Activated CD8-positive, alpha-beta memory T cell treated with anti-CD3 and anti-CD28 coated beads for 1 hour (primary cell): ENCODE measurements at places on chromosomes 12 and 14.
A peak's percentile ranks its signal among the peaks of the same experiment; 100 is the strongest.

DNA sequence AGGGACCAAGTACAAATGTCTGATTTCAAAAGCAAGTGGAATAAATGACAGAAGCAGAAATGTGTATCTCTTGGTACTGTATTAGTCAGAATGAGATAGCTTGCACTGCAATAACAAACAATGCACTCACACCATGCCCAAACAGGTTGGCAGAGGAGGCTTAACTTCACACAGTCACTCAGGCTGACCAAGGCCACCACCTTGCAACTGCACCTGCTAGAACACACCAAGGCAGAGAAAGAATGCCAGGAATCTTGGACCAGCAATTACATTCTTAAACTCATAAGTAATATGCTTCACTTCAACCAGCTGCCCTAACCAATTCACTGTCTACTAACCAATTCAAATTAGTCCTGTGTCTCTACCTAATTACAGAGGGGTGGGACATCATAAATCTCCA lies 378.3 kb downstream of the BCL11B start:
- no peak for DNase-seq

DNA sequence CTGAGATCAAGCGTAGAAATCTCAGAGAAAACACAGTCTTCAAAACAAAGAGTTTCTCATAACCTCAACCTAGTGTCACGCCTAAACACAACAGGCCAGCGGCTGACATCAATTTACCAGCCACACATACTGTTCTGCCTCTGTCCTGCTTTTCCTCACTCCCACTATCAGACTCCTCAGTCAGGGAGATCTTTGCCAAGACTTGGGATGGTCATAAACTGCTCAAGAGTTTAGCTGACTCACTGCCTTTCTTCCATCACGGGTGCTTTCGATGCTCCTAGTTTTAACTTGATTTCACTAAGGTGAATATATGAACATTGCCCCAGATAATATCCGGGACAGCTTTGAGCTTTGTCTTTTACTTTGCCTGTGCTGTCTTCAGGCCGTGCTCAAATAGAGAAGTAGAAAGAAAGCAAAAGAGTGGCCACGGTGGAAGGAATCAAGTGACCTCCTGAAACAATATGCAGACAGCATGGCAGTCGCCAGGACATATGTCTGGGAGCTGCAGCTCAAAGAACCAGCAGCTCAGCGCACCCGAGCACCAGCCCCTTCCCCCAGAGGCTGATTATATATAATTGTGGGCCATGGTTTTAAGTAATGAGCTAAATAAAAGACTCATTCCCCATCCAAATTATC lies 12.1 kb downstream of the MDM1 start:
- DNase-seq = no peak

DNA sequence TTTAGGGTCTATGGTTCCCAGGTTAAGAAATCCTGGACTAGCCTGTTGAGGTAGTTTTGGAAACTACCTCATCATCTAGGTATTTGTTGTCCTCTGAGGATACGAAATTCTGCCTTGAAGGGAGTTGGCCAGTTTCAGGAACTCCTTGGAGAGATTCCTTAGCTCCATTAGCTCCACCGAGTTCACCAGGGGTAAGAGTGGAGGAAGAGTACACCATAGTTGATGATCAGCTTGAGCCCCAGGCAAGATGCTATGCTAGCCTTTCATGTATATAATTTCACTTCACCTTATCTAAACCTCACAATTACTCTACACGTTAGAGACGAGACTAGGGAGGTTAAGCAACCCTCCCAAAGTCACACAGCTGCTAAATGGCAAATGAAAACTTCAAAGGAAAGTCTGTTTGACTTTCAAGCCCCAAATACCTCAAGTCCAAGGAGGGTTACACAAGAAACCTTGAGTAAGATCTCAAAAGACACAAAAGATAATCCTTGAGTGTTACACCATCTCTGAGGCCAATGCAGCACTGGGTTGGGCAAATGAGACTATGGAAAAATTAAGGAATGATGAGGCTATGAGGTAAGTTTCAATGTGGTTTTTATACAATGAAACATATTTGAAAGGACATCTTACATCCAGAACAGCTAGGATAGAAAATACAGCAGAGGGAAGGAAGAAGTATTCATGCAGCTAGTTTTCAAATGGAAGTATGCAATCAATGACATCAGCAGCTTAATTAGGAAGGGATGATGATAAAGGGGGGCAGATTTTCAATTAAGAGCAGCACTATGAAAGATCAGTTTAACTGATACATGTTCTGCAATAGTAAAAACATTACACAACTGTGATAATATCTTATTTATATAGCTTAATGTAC lies 97.2 kb upstream of the KRAS start:
- no peak for DNase-seq

- no peak for DNase-seq
Measured at GRCh38 chr12:10584415-10584814, 29.0 kb downstream of the MAGOHB start.

GRCh38 chr14:68634874-68635595 lies 157.8 kb downstream of the ZFP36L1 start:
- DNase-seq = no peak

DNA sequence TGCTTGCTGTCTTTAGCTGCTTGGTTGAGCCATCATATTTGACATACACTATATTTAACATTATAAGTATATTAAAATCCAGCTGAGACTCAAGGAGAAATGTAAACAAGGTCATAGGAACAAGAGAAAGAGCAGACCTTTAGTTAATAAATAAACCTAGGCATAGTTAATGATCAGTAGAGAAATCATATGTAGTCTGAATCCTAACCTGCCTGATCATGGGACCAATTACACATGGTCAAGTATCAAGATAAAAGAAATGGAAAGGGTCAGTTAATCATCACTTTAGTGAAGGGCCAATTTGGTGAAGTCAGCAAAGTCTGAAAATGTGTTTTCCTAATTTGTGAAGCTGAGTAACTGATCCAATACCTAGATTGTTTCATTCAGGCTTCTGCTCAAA lies 7.5 kb downstream of the RNF212B start:
- no peak for DNase-seq

DNA sequence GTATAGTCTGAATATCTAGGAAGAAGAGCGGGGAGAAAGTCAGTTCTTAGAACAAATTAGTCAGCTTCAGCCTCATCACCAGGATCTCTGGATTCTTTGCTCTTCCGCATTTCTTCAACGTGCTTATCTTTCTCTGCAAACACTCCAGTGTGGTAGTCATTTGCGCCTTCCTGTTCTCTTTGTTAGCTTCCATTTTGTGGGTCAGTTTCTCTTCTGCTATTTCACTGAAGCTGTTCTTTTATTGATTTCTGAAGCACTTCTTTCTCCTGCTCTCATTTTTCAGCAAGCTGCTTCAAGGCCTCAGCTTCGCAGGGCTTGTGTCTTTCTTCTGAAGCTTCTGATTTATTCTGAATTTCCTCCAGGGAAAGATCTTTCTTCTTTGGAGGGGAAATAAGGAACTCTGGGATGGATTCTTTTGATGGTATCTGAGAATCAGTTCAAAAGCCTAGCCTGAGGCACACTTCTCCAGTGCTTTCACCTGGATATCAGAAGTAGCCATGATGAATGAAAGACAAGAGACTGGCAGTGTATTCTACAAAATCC lies 13.5 kb downstream of the AMN1 start:
- DNase-seq = no peak

- no peak for DNase-seq
Measured at GRCh38 chr14:31096255-31096654, 70.1 kb upstream of the STRN3 start.

GRCh38 chr12:16243487-16244412 lies 33.7 kb downstream of the SLC15A5 start:
- no peak for DNase-seq

DNA sequence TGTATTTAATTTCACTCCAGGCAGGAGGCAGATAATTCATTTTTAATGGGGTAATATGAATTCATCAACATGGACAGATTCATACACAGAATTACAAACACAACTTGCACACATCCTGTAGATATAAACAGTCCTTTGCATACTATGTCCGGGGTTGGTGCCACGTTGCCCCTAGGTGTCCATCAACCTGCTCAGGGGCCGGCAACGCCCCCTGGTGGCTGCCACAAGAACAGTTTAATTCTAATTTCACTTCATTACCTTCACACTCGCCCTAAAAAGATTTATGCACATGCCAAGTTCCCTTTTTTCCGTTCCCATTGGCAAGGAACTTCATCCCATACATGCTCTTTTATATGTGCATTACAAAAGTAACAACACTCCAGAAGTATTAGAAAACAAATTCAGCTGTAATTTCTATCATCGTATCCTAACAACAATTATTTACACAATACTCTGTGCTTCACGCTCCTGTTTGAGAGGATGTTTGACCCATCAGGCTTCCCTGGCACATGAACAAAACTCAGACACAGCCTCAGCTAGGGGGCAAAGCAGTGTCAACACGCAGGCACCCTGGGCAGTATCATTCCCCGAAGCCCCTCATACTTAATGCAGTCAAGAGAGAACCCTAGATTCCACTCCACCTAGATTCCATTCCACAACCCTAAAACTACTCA lies 15.5 kb downstream of the MANSC1 start:
- peak; percentile 40 for DNase-seq

GRCh38 chr12:41905073-41905758 lies 239.5 kb downstream of the GXYLT1 start:
- DNase-seq = no peak
